ENCODE measurements at places on chromosomes 16 and 17.
A peak's percentile ranks its signal among the peaks of the same experiment; 100 is the strongest.

GRCh38 chr16:55526441-55526840 is 17.6 kb downstream of the LPCAT2 start:
- no peak for DNase-seq

GRCh38 chr17:29929006-29929532 is 959 bp downstream of the SSH2 start:
- no peak for DNase-seq

- no peak for DNase-seq
These were observed 47.1 kb downstream of the VMP1 start for GRCh38 chr17:59754552-59754951.

- no peak for DNase-seq
These were observed 148.3 kb downstream of the CDH8 start for GRCh38 chr16:61887903-61888302.

DNA sequence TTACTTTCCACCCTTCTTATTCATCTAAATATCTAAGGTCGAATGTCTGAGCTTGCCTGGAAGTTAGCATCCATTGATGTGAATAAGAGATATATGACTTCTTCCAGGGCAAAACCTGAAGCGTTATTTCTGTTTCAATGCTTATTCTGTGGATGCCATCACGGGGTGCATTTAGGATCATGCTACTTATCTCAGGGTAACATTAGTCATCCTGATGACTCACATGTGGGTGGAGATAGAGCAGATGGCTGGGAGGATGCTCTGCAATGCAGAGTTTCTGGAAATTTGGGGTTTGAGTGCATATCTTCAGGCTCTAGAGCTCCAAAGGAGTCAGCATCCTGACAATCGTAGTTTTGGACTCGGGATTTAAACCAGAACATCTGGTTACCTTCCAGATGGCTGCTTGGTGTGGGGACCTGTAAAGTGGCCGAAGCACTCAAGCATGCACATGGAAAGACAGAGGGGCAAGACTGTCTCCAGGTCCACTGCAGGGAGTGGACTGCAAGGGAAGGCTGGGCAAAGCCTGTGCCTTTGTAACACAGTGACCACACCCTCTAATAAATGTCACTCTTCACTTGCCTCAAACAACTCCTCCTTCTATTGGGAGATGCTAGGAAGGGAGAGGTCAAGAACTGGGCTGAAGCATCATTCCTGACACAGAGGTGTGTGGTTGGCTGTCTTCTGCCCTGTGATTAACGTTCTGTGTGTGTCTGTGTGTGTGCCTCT is 175.2 kb upstream of the SALL1 start:
- no peak for DNase-seq

- DNase-seq, result no peak
These were observed 33.3 kb downstream of the MSI2 start for GRCh38 chr17:57289613-57290012.

- DNase-seq, result no peak
These were observed 24.3 kb downstream of the PLA2G10 start for GRCh38 chr16:14669776-14670175.

GRCh38 chr16:86566601-86566965 is at the start of gene FOXC2:
TSS of gene FOXC2 (plus strand) at chr16:86566829. CDS start at chr16:86567336, 507 bp downstream.
- DNase-seq, result peak; percentile 49

GRCh38 chr16:73214825-73215677 is 167.1 kb upstream of the ZFHX3 start:
- no peak for DNase-seq

GRCh38 chr16:48235556-48236136 is 8.5 kb upstream of the LONP2 start:
- DNase-seq, result no peak

DNA sequence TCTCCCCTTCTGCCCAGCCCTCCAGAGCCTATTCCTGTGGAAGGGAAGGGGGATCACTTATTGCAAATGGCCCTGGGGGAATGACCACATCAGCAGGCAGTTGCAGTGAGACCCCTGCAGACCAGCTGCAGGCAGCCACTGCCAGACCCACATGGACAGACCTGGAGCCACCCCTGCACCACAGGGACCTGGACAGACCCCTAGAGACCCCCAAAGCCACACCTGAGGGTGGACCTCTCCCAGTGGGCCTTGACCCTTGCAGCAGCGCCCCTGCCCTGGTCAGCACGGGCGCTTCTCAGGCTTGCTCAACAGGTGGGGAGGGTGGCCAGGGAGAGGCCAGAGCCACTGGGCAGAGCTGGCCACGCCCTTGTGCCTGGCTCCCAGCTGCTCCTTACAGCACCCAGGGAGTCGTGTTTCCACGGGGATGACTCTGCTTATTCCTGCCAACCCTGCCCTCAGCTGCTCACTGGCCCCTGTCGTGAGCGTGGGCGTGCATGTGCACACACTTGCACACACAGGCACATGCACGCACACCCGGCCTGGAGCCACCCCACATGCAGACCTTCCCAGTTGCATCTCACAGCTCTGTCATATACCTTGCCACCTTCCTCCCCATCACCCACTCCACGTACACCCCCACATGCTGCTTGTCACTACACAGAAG is 1.3 kb upstream of the SCN4A start:
- DNase-seq, result no peak

- DNase-seq, result no peak
These were observed 249.2 kb upstream of the GSE1 start for GRCh38 chr16:85363881-85364280.

- no peak for DNase-seq
These were observed 12.2 kb downstream of the CMC2 start for GRCh38 chr16:80994451-80994850.

DNA sequence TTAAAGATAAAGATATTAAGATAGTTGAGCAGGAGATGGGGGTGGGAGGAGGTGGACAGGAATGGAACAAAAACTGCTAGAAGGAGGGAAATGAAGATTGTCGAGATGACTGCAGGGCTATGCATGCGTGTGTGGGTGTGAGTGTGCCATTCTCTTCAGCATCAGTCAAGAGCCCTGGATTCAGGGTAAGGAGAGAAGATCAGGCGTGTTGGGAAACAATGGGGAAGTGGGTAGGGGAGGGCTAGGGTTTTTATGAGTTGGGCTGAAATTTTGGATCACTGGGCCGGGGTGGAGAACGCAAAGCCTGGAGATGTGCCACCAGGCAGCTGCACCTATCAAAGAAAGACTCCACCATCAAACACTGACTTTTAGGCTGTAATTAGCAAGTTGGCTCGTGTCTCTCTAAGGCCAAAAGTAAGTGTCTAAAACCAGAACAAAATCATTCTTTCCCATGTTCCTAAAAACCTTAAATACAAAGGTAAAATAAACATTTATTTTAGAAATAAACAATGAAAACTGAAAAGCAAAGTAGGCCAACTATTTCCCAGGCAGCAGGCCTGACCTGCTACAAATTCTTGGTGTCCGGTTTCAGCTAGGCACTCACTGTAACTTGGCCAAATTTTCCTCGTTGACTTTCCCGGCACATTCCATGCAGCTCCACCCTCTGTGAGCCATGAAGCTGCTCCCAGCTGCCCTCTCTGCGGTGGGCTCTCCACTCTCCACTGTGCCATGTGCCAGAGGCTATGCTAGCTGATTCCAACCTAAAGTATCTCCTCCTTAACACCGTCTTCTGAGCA is 4.2 kb downstream of the CDRT4 start:
- DNase-seq, result no peak

- DNase-seq, result peak; percentile 50
These were observed at the start of gene LITAF for GRCh38 chr16:11586856-11587642. TSS of gene LITAF (minus strand) at chr16:11586919. CDS start at chr16:11556730, 30,189 bp downstream.

GRCh38 chr16:81477697-81478693 is 33.4 kb downstream of the CMIP start:
- DNase-seq, result no peak

GRCh38 chr17:81154961-81155360 is 10.3 kb upstream of the PVALEF start:
- DNase-seq, result no peak

DNA sequence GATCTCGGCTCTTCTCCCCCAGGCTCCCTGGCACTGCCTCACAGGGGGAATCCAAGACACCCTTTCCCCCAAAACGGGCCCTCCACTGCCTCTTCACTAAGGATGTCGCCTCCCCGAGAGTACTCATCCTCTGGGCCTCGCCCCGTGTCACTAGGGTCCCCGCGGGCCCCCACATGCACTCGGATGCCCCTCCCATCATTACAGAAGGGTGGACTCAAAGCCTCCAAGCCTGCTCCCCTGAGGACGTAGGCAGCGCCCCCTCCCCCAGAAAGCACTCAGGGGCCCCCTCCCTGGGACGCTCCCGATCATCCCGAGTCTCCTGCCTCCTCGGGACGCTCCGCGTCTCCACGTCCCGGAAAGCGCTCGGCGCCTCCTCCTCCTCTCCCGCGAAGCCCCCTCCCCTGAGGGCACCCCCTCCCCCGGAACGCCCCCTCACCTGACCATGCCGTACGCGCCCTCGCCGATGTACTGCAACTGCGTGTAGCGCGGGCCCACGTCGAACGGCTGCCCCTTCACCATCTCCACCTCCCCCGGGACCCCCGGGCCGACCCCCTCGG is 338 bp downstream of the MAPK3 start:
- no peak for DNase-seq

- no peak for DNase-seq
These were observed 74.2 kb downstream of the VPS53 start for GRCh38 chr17:640436-640835.

GRCh38 chr16:82229800-82230619 is 60.0 kb upstream of the MPHOSPH6 start:
- DNase-seq, result peak; percentile 75

DNA sequence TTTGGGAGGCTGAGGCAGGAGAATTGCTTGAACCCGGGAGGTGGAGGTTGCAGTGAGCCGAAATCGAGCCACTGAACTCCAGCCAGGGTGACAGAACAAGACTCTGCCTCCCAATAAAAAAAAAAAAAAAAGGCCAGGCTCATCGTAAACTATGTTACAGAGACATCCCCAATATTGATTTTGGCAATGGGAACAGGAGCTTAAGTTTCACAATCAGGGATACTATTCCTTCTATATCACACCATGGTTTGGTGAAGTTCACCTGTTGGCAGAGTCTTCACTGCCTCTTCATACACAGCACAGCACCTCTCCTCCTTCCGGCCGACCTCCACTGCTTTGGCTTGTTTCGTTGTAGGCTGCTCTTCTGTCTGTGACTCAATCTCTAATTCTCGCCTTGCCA is 21.2 kb downstream of the UTP6 start:
- no peak for DNase-seq

- no peak for DNase-seq
These were observed 9.8 kb downstream of the STAT3 start for GRCh38 chr17:42378359-42378958.

- DNase-seq, result no peak
These were observed 14.0 kb downstream of the NR1D1 start for GRCh38 chr17:40086150-40087044.

DNA sequence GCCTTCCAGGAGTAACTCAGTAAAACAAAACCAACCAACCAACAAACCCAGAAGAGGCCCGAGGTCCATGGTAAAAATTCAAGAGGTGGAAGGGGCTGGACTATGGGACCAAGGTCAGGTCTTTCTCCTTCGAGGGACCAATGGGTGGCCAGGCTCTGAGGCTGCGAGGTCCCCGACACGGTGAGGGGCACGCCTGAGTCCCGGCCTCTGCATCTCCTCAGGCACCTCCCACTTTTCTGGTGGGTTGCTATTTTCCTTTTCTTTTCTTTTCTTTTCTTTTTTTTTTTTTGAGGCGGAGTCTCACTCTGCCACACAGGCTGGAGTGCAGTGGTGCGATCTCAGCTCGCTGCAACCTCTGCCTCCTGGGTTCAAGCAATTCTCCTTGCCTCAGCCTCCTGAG is 18.0 kb downstream of the CD7 start:
- DNase-seq, result no peak

DNA sequence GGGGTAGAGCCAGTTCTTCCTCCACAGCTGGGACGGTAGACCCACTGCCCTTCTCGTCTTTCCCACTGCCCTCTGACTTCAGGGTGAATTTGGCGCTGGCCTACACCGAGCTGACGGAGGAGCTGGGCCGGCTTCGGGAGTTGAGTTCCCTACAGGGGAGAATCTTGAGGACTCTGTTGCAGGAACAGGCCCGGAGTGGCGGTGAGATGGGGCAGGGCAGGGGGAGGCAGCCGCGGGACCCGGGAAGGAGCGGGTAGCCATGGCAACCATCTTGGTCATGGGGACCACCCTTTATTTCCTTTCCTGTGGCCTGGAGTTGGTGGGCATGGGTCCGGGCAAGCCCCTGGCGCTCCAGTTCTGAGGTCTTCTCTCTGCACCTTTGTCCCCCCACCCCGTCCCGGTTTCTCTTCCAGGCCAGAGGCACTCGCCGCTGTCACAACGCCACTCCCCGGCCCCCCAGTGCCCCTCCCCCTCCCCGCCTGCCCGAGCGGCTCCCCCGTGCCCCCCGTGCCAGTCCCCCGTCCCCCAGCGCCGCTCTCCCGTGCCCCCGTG is 14.4 kb downstream of the TBKBP1 start:
- DNase-seq, result no peak

DNA sequence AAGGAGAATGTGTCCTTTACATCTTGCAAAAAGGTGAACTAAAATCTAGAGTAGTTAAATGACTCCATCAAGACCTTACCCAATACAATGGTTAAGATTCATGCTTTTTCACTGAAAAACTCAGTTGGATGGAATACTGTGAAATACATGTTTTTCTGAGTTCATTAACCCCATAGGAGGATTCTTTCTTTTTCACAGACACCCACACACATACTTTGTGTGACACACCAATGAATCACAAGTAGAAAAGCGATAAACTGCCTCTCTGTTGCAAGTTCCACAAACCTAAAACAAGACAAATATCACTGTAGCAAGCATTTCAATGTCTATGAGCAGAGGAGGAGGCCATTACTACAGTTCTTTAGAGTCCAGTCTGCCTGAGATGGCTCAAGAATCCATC is 258.8 kb upstream of the CDH5 start:
- DNase-seq, result no peak

DNA sequence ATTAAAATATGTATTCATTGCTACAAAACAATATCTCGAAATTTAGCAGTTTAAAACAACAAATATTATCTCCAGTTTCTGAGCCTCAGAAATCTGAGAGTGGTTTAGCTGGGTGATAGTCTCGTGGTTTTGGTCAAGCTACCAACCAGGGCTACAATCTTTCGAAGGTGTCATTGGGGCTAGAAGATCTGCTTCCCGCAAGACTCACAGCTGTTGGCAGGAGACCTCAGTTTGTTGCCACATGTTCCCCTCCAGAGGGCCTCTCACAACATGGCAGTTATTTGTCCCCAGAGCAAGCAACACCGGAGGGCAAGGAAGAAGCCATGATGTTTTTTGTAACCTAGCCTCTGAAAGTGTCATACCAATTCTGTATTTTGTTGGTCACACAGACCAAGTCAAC is 12.0 kb upstream of the BCAS3 start:
- DNase-seq, result no peak

- no peak for DNase-seq
These were observed 78.8 kb downstream of the WIPI1 start for GRCh38 chr17:68378268-68379176.

DNA sequence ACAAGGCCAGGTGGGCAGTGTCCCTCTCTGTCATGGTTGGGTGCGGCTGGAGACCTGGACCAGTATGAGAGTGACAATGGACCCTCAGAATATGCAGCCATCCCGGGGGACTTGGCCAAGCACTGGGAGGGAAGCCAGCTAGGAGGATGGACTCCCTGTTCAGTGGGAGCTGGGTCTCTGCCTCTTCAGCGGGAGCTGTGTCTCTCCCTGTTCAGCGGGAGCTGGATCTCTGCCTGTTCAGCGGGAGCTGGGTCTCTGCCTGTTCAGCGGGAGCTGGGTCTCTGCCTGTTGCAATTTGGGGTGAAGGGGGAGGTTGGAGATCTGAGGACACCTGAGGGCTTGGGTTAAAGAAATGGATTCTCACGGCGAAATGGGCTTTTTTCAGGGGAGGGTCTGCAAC is 3.8 kb upstream of the PRSS33 start:
- no peak for DNase-seq

- DNase-seq, result no peak
These were observed 7.8 kb upstream of the PDP2 start for GRCh38 chr16:66872559-66872942.

- no peak for DNase-seq
These were observed 9.6 kb downstream of the CARHSP1 start for GRCh38 chr16:8858994-8859912.

Measured in stimulated activated CD4-positive, alpha-beta T cell treated with anti-CD3 and anti-CD28 coated beads, Interleukin-2, amount 100 ng/mL, for 48 hours (primary cell).